ENCODE measurements at places on chromosomes 2 and 18.

- no peak for DNase-seq
Observed at GRCh38 chr2:231655488-231655887, 52.8 kb upstream of the PTMA start.

DNA sequence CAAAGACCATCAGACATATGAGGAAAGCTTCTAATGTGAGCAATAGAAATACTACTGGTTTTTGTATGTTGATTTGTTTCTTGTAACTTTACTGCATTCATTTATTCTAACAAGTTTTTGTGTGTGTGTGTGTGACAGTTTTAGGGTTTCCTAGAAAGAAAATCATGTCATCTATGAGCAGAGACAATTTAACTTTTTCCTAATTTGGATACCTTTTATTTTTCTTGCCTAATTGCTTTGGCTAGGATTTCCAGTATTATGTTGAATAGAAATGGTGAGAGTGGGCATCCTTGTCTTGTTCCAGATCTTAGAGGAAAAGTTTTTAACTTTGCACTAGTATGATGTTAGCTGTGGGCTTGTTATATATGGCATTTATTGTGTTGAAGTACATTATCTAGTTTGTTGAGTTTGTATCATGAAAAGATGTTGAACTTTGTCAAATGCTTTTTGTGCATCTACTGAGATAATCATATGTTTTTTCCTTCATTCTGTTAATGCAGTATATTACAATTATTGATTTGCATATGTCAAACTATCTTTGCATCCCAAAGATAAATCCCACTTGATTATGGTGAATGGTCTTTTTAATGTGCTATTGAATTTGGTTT is 117.3 kb upstream of the CDC42EP3 start:
- no peak for DNase-seq

DNA sequence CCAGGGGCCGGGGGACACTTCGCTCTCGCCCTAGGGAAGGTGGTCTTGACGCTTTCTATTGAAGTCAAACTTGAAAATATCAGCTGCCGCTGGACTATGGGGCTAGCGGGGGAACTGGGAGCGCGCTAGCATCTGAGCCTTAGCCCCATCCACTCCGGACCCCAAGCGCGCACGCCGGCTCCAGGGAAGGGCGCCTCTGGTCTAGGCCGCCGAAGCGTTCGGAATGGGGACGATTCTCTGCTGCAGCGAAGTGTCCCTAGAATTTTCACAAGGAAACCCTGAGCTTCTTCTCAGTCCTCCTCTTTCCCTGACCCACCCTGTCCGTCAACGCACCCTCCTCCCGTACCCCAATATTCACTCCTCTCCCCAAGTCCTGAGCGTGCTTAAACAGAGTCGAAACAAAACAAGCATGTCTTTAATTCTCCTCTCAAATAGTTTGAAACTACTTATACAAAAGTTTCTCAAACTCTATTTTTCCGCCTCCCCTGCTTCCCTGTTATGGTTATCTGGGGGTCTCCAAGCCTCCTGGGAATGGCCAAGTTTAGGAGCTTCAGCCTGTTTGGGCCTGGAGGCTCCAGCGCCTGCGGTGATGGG is 5.0 kb downstream of the RAX start:
- DNase-seq = no peak

DNA sequence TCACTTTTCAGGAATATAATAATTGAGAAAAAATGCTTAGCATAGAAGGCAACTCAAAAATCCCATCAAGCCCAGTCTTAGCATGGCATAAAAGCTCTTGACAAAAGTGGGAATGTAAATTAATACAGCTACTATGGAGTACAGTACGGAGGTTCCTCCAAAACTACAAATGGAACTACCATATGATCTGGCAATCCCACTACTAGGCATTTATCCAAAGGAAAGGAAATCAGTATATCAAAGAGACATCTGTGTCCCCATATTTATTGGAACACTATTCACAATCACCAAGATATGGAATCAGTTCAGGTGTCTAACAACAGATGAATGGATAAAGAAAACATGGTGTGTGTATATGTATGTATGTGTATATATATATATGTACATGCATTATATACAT is 28.8 kb downstream of the ITGAV start:
- DNase-seq = no peak

GRCh38 chr2:127324635-127325034 is 30.7 kb upstream of the ERCC3 start:
- DNase-seq = peak; percentile 17

DNA sequence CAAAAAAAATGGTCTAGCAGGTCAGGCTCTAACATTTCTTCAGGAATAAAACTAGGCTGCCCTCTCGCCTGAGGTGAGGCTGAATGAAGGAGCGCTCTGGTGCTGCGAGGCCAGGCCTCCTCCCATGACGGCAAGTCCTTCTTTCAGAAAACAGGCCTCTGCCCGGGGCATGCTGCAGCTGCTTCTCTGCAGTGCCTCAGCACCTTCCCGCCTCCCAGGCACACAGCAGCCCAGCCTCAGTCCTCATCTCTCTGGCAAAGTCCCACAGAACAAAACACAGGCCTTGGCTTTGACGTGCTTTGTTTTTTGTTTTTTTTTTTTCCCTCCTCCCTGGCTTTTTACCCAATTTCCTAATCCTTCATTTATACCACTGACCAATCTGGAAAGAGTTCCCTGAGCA is 74.8 kb downstream of the BCL11A start:
- no peak for DNase-seq

DNA sequence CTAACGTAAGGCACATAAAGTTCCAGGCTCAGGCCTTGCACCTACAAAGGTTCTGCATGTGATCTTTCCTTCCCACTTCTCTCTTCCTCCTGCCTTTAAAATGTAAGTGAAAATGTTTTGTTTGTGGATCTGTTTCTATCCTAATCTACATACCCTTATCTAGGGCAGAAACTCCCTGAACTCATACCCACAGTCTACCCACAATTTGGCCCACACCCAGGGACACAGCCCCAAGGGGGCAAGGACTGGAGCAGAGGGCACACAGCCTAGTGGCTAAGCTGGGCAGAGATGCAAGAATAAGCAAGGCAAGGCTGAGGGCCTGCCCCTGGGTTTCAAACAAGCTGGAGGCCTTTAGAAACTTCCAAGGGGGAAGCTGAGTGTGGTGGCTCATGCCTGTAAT is 71.0 kb downstream of the HS1BP3 start:
- no peak for DNase-seq

DNA sequence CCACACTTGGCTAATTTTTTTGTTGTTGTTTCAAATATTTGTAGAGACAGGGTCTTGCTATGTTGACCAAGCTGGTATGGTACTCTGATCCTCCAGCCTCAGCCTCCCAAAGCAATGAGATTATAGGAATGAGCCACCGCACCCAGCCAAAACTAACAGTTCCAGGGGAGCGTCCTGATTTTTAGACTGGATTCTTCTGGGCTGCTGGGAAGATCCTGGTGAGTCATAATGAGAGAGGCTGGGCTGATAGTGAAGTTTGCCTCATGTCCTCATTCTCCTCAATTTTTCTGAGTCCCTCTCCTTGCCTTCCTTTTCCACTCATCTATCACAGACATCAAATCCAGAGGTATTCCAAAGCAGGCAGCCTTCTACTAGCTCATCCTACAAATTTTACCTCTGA is 81.3 kb downstream of the VSNL1 start:
- peak; percentile 65 for DNase-seq

DNA sequence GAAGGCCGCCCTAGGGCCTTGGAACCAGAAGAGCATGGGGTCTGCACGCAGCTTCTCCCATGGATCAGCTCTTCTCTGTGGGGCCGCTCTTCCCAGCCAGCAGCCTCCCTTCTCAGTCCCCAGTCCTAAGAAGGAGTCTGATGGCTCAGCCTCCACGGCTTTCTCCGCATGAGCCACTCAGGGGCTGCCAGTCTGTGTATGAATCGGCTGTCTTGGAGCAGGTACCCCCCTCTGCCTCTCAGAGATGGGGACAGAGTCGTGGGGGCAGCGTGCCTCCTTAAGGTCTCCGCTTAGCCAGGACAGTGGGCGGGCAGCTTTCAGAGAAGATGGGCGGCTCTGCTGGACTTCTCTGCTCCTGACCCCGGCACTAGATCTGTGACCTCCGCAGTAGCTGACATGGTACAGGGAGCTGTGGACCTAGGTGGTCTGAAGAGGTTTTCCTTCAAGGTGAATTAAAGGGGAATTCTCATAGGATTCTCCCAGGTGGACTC is 21.6 kb downstream of the INPP5D start:
- DNase-seq = no peak

DNA sequence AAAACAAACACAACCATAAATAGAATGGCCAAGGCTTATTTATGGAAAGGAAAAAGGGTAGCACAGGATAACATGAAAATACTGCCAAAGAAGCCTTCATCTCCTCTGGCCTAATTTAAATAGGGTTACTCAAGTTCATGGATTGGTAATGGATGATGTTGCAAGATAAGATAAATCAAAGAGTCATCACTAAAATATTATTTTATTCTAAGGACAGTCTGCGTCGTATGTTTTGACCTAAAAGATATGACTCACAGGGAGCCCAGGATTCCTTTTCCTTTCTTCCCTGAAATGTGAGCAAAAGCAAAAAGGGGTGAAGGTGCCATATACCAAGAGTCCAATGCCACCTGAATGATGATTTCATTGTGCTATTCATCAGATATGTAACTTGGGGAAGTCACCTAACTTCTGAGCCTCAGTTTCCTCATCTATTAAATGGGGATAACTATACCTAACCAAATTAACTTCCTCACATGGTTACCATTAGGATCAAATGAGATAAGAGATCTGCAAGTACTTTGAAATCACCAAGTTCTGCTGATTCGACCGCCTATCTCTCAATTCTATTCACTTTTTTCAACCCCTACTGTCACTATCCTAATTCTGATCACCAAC is 137.7 kb downstream of the THADA start:
- DNase-seq = no peak

DNA sequence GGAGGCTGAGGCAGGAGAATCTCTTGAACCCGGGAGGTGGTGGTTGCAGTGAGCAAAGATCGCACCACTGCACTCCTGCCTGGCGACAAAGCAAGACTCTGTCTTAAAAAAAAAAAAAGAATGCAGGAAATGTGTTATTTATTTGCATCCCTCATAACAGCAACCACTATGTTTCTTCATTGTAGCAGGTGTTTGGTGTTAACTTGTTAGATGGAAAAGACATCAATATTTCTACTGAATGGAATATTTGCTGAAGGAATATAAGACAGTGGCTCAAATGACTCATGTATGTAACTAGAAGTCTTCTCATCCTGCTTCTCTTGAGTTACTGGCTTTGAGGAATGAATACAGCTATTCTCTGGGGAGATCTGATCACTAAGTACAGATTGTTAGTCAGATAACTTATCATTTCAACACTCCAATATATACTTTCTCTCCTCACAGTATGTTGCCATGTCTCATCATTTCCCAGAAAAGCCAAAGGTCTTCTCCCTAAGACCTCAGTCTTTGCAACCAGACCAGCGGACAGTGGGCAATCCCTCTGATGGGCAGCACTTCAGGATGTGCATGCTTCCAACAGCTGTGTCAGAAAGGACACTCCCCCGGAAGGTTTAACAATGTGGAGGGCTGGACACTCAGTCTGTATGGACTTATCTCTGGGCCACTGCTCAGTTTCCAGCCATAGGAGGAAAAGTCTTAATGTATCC is 104.4 kb upstream of the STK17B start:
- no peak for DNase-seq

DNA sequence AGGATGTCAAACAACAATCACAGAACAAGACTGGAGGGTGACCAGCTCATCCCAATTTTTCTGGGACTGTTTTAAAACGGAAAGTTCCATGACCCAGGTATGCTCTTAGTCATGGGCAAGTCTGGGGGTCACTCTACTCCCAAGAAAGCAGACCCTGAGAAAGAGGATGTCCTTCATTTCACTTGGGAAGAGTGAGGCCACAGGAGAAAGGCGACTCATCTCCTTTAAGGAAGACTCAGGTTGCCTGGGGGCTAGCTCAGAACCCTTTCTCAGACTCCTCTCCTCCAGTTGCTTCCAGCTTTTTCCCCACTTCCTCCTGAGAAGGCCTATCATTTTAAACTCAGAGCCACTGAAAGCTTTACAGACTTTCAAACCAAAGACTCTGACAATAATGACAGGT is 9.3 kb downstream of the RNF152 start:
- DNase-seq = no peak

- DNase-seq = no peak
Observed at GRCh38 chr2:29950481-29950880, 29.1 kb upstream of the ALK start.

DNA sequence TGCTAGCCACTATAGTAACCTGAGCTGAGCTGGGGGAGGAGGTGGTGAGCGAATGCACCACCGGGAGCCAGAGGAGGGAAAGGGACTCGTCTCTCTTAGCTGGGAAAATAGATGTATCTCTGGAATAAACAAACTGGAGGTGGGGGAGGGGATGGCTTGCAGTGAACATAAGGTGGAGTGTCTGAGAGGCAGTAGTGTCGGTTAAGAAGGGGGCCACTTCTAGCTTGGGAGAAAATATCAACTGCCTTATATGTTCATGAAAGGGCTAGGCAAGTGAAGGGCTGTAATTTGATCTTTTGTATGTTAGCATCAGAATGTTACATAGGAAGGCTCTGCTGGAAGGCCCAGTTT is 2.2 kb downstream of the SETBP1 start:
- DNase-seq = no peak

DNA sequence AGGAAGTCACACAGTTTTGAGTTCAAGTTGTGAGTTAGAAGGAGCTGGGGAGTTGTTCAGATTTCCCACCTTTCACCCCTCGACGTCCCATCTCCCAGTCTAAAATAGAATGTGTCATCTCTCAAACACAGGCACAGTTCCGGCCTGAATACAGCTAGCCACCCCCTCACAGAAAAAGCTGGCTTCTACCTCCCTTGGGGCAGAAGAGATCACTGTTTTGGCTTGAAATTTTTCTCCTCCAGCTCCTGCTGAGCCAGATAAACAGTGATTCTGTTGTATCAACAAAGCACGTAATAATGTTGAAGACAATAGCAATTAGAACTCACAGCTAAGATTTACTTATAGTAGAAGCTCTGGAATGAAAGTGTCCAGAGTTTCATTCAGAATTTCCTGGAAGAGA is 74.7 kb downstream of the KIAA2012 start:
- DNase-seq = no peak

- no peak for DNase-seq
Observed at GRCh38 chr2:143691121-143691520, 561.9 kb downstream of the ARHGAP15 start.

GRCh38 chr2:71453404-71454220 is at the start of gene DYSF:
TSS of gene DYSF (plus strand) at chr2:71453561.
- no peak for DNase-seq

DNA sequence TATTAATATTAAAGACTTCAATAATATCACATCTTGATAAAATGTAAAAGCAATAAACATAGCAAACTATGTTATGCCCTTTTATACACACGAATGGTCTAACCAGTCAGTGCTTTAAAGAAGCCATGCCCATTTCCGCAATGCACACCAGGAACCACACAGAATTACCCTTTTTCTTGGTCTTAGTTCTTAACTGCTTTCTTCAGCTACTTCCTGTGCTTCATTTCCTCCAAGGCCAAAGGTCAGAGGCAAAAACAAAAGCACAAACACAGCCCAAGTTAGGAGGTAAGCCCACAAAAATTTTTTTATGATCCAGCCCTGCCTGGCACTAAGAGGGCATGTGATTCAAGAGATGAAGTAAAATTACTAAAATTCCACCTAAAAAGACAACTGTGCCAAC is 267.2 kb downstream of the FBXO15 start:
- no peak for DNase-seq

Data from urothelium cell line (cell line).